ENCODE measurements at places on chromosomes 12 and 14.

- no peak for DNase-seq
Measured at GRCh38 chr12:132040906-132041606, 91.3 kb downstream of the EP400 start.

DNA sequence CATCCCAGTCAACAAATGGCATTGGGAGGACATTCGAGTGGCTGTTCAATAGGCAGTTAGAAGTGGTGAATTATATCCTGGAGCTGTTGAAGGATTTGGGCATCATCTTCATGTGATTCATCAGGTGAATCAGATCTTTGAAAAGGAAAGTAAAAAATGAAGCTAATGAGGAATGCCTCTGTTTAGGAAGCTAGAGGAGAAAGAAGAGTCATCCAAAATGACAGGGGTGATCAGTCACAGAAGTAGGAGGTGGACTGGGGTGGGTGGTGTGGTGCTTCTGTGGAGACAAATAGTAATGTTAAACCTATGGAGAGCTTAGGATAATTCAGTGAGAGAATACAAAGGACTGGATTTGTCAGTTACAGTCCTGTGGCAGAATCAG lies 32.7 kb downstream of the DIP2B start:
- DNase-seq: peak; percentile 56

DNA sequence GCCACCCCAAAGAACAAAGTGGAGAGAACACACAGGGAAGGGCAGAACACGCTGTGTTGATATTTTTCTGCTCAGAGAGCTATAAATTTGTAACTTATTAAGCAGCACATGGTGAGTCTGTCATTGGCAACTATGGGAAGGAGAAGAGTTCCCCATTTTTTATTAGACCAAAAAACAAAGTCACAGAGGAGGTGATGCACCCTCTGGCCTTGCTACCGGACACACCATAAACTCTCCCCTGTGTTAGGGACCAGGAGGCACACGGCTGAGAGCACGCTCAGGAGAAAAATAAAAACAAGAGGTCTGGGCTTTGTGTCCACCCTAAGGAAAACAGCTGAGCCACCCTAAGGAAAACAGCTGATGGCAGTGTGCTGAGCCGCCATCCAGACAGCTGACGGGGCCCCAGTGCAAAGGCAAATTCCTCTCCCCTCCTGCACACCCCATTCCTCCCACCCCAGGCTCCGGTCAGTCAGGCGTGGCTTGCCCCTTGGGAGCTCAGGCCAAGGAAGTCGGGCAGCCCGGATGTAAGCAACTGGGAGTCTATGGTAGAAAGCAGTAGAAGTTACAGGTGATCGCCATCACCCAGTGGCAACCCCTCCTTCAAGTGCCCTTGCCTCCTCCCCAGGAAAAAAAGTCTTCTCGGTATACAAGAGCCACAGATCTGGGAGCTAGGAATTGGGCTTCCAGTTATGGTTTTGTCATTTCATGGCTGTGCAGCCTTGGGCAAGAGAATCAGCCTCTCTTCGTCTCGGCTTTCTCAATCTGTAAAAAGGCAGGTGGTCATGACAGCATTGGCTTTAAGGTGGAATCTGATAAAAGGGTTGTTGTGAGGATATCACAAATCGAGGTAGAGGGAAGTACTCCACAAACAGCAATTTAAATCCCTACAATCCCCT lies 2.4 kb downstream of the PXN start:
- DNase-seq: peak; percentile 68

GRCh38 chr14:105527381-105527825 lies 1.0 kb downstream of the TMEM121 start:
- DNase-seq: no peak

DNA sequence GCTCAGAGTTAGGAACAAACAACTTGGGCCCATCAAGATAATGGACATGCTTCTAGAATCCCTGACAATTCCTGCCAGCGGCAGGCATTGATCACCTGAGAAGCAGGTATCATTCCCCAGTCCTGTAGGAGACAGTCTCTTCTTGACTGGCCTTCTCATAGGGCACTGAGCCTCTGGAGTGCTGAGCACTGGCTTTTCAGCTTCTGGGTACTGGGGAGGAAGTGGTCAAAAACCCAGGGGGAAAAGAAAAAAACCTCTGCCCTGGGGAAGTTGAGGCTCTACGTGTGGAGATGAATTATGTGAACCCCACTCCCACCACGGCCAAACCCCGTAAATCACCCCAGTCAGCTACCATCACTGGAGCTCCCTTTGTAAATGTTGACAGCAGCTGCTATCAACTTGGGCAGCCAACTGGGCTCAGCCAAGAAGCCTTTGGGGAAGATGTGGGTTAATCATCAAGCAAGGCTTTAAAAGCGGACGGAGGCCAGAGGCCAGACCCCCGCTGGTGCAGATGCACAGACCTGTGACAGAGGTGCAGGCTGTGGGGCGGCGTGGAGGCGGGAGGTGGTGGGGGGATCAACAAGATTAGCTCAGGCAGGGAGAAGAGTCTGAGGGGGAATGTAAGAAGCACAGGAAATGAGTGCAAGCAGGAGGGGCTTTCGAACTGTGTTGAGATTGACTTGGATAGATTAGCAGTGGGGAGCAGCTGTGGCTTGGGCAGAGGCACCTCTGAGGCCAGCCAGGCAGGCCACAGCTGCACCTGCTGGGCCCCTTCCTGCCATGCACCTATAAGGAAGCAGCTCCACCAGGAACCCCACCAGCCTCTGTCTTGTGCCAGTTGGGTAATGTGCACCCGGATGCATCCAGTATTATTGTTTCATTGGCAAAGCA lies 105.4 kb upstream of the HIF1A start:
- DNase-seq: no peak

DNA sequence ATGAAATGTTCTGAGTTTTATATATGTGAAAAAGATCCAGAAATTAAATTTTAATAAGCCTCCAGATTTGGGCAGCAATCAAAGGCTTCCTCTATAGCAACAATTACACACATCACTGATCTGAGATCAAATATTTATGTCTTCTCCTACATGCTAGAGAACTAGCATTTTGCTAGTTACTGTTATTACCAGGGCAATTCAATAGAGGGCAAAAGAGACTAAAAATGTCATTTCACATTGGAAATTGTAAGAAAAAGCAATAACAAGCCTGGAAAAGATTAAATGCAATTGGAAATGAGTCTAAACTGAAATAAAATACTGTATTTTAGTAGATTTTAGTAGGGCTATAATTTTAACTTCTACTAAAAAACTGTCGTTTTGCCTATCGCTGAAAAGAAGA lies 32.6 kb upstream of the ANO6 start:
- peak; percentile 52 for DNase-seq

GRCh38 chr12:48852734-48853688 lies 1.0 kb upstream of the DDX23 start:
- peak; percentile 83 for DNase-seq

- DNase-seq: no peak
Measured at GRCh38 chr12:14048941-14049545, 67.6 kb upstream of the GRIN2B start.

DNA sequence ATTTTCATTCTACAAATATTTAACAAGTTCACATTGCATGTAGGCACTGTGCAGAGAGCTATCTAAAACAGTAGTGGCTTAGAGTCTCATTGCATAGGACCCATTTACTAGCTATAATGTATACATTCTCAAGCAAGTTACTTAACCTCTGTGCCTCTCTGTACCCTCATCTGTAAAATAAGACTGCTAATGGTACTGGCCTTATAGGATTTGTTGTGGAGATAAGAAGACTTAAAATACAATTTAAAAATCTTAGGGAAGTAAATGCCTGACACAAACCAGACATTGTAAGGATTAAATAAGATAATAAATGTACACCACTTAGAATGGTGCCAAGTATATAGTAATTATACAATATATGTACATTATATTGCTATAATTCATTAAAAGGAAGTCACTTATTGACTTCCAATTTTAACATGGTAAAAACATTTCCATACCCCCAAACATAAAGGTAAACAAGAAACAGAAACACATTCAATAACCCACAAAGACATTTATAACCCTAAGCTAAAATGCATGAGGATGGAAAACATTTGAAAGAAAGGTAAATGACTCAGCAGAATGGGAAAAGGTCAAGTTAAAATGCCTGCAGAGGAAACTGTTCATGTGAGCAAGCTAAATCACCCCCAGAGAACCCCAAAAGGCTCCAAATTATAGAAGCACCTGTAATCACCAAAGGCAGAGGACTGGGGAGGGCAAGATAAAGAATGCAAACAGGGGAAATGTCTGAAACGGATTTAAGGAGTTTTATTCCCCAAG lies 30.8 kb downstream of the RPS6KA5 start:
- DNase-seq: no peak

DNA sequence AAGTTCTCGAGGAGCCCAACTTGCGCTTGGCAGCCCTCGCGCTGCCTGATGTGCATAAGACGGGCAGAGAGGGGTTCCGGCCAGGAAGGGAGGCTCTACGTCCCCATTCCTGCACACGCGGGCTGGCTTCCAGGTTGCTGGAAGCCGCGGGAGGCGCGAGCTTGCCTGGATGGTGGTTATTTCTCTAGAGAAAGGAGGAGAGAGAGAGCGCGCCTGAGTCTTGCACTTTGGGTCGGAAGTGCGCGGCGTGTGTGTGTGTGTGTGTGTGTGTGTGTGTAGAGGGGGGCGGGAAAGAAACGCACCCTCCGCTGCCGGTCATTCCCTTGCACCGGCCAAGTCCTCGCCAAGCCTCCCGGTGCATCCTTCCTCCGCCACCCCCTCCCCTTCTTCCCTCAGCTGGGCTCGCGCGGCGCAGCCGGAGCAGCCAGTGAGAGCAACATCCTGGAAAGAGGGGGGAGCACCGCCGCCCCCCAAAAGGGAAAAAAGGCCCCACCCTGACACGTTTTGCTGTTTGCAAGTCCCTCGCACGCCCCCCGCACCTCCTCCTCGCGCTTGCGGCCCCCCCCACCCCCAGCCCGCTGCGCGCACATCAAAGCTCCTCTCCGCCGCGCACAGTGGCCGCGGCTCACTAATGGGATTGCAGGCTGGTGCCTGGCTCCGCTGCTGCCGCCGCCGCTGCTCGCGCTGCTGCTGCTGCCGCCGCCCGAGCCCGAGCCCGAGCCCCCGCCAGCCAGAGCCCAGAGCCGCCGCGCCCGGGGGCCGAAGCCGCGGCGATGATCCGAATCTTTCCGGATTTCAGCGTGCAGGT lies 4.4 kb upstream of the NPAS3 start:
- peak; percentile 60 for DNase-seq

DNA sequence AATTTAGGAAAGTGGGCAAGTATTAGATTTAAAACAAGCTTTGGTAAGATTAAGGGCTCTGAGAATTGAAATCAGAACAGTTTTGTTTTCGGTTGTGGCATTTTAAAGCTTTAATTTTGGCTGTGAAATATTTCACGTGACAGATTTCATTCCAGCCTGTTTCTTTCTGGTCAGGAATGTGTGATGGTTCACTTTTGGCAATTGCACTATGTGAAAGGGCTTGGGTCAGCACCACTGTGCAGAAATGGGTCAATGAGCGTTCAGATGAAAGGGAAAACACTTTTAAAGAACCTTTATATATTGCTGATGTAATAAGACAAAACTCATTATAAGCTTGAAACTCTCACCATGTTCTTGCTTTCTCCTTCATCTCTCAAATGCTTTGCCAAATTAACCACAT lies 17.1 kb downstream of the NUBPL start:
- DNase-seq: peak; percentile 44

- DNase-seq: no peak
Measured at GRCh38 chr14:59844186-59844812, 26.3 kb downstream of the RTN1 start.

- DNase-seq: peak; percentile 44
Measured at GRCh38 chr12:94783862-94784261, 133.5 kb upstream of the TMCC3 start.

- DNase-seq: no peak
Measured at GRCh38 chr14:53368066-53368465, 214.9 kb upstream of the DDHD1 start.

DNA sequence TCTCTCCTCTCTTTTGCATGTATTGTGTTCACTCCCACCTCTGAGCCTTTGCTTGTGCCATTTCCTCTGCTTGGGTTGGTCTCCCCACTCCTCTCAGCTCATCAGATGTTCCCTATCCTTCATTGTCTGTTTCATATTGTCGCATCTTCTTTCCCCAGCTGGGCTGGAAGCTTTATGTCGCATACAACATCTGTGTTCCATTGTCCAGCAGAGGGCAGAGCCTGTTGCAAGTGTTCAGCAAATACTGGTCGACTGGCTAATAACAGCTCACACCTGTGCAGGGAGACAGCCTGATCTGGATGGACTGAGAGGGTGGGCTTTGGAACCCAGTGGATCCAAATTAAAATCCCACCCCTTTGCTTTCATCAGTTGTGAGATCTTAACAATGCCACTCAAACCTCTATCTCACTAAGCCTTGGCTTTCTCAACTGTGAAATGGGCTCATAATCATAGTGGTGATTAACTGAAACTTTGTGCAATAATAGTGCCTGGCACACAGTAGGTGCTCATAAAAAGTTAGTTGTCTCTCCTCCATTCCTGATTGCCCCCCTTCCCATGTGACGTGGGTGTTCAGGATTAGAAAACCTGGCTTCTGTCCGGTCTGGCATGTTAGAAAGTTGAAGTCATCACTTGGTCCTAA lies 75.8 kb downstream of the RIN3 start:
- no peak for DNase-seq

GRCh38 chr14:31219169-31219568 lies 11.6 kb upstream of the HECTD1 start:
- DNase-seq: no peak

- DNase-seq: no peak
Measured at GRCh38 chr14:69693145-69693544, 73.8 kb upstream of the SRSF5 start.

DNA sequence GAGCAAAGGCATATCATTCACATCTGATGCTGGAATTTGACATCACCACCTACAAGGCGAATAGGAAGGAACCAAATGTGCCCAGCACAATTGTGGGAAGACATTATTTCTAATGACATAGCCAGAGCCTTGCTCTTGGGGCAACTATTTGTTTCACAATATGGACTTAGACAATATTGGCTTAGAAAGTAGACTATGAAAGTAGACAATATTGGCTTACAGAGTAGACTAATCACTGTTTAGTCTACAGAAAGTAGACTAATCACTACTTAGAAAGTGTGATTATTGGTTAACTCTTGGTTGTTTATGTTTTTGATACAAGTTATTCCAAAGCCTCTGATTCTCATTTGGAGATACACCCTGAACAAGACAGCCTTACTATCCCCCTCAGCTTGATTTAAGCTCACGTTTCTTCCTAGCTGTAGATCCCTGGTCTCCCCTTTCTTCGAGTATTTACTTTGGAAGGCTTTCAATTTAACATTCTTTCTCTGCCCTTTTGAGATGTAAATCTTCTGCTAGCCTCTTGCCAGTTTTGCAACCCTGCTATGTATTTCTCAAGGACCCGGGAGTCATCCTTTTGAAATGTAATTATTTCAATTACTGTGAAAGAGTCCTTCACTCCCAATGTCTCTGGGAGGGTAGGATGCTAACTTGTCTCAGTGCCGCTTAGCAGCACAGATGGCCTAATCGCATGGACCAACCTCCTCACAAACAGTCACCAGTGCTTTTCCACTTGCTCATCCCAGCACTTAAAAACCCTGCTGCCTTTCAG lies 843.2 kb downstream of the GALC start:
- peak; percentile 69 for DNase-seq

GRCh38 chr14:98949481-98950135 lies 322.4 kb downstream of the BCL11B start:
- DNase-seq: no peak

DNA sequence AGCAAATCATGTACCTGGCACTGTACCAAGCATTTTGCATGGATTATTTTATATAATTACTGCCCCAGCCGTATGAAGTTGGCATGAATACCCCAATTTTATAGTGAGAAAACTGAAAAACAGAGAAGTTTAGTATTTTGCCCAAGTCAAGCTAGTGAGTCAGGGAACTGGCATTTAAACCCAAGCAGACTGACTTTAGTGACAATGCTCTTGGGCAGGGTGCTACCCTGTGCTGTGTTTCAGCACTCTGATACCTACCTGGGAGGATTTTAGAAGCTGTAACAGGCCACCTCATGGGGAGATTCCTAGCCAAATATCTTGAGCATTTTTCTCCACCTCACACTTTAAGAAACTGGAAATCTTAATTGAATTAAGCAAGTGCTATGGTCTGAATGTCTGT lies 98.1 kb upstream of the MAX start:
- peak; percentile 18 for DNase-seq

All from GM03348 (cell line).